Renal cortical epithelial cell (primary cell): ENCODE measurements at places on chromosomes 16 and 17.
A peak's percentile ranks its signal among the peaks of the same experiment; 100 is the strongest.

GRCh38 chr17:12789481-12790248 lies at the start of gene ARHGAP44:
ARHGAP44 (plus strand) TSS chr17:12789498; CDS start chr17:12789839, 341 bp downstream.
- DNase-seq, result no peak

GRCh38 chr17:58920773-58921172 lies 165.1 kb downstream of the PPM1E start:
- no peak for DNase-seq

DNA sequence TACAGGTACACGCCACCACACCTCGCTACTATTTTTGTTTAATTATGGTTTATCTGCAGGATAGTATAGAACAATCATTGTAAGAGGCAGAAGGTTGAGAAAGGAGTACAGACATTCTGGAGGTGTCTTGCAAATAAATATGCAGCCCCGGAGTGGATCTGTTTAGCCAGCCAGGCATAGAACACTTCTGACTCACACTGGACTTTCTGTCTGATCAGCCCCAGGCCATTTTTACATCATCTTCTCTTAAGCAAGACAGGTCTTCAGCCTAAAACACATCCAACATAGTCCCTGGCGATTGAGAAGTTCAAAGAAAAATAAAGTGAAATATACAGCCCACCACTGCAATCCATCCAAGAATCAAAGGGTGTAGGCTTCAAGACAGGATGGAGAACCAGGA lies 81.4 kb downstream of the XYLT1 start:
- no peak for DNase-seq

- no peak for DNase-seq
Measured at GRCh38 chr16:795580-796229, 4.8 kb downstream of the GNG13 start.

DNA sequence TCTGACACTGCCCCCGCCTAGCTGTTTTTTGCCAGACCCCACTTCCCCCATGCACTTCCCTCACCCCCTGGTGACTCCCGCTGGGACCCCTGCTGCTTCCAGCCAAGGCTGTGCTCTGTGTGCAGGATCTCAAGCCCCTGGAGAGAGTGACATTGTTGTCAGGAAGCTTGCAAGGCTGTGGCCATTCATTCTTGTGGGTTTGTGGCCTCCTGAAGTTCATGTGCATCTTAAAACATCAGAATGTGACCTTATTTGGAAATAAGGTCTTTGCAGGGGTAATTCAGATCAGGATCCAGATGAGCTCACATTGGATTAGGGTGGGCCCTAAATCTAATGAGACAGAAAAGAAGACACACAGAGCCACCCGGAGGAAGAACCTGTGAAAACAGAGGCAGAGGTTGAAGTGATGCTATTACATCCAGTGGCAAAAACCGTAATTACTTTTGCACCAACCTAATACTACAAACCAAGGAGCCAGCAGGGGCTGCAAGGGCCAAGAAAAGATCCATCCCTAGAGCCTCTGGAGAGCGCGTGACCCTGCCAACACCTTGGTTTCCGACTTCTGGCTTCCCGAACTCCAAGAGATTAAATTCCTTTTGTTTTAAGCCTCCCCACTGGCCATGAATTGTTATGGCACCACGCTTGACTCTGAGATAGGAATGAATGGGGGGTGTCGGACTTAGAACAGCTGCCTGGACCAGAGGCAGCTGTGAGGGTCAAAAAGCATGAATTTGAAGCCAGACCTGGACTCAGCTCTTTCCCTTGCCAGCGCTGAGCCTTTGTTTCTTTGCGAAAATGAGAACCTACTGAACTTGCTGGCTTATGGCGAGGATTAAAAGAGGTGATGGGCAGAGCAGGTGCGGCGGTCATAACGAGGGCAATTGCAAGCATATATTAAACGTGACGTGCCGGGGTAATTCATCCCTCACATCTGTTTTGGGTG lies 75.5 kb downstream of the BMERB1 start:
- DNase-seq, result peak; percentile 26

DNA sequence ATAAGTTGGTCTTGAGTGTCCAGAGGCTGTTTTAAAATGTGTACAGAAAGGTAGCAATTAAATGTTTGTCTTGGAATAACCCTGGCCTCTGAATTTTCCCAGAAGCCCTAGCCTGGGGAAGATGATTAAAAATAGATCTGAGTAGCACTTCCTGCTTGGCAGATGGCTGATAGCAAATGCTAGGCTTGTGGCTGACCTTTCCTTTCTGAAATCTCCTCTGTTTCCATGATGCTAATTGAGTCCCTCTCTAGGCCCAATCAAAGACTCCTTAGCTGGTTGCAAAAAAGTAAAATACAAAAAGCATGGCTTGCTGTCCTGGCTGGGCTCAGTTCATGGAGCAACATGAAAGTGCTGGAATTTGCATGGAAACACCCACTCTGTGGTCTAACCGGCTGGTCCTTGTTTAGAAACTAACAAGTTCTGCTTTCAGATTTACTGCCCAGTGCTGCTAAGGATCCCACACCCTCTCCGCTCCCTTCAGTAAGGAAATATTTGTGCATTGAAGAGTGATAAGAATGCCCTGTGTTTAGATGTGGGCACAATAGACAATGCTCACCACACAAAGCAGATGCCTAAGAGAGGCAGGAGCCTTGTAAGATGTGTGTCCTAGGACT lies 40.8 kb downstream of the YPEL2 start:
- DNase-seq, result peak; percentile 84

DNA sequence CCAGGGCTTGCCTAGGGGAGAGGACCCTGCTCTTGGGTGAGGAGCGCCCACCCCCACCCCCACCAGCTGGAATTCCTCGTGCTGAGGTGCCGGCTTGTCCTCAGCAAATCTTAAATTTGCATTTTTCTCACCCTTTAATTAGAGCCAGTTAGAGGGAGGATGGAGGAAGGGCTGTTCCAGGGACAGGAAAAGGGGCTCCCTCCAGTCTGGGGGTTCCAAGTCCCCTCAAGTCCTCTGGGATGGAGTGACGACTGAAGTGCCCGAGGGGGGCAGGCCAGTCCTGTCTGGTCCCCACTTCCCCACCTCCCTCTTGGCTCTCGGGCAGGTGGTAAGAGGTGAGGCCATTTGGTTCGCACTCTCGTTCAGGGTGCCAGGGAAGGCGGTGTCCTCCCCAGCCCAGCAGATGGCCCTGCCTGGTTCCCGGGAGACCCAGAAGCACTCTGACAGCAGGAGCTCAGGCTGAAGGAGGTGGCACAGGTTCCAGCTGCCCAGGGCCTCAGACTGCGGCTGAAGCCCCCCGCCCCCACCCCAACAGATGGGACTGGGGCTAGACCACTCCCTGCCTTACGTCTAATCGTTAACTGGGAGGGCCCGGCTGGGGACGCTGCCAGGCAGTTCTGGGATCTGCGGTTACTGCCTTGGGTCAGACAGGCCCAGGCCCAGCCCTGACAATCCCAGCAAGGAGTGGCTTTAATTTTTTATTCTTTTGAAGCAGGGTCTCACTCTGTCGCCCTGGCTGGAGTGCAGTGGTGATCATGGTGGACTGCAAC lies 2.2 kb downstream of the RAB26 start:
- DNase-seq, result no peak

DNA sequence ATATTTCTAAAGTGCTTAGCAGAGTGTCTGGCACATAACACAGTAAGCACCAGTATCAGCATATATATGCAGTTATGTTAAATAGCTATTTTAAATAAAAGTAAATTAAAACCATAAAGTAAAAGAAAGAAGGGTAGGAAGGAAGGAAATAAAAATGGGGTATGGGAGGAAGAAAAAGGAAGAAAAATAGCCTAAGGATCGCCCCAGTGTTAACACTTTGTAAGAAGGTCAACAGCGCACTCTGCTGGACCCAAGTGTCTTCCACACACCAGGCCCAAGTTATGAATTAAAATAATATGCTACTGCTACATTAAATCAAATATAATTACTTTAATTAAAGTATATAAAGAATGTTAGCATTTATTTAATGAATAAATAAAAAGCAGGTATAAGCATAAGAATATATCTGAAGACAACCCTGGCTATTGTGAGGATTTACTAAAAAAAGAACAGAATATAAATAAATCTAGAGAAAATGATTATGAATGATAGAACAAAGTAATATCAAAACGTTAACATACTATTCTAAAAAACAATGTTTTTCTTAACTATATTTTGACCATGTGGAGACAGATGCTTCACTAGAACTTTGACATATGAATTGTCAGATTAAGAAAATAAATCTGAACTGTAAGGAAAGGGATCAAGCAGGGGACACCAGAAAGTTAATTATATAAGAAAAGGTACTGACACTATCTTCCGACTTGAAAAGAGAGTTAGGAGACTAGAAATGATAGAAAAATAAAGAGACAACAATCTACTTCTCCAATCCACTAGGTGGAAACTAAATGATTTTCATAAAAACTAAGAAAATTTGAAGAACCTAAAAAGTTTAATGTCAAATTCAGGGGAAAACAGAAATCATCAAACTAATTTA lies 25.9 kb downstream of the BRIP1 start:
- peak; percentile 60 for DNase-seq

DNA sequence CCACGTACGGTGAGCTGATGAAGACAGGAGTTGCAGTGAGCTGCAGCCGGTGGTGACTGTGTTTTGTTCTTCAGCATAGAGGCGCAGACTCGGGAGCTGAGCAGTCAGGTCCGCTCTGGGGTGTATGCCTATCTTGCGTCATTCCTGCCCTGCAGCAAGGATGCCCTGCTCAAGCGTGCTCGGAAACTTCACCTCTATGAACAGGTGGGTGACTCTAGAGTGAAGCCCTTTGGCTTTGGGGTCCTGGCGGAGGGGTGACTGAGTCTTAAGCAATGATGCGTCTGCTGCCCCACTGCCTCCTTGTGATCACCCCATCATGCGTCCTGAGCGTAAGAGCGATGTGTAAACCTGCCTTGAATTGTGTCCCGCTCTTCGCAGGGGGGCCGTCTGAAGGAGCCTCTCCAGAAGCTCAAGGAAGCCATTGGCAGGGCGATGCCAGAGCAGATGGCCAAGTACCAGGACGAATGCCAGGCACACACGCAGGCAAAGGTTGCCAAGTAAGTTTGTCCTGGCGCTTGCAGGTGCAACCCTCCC lies 22.9 kb downstream of the UBN1 start:
- DNase-seq, result no peak

DNA sequence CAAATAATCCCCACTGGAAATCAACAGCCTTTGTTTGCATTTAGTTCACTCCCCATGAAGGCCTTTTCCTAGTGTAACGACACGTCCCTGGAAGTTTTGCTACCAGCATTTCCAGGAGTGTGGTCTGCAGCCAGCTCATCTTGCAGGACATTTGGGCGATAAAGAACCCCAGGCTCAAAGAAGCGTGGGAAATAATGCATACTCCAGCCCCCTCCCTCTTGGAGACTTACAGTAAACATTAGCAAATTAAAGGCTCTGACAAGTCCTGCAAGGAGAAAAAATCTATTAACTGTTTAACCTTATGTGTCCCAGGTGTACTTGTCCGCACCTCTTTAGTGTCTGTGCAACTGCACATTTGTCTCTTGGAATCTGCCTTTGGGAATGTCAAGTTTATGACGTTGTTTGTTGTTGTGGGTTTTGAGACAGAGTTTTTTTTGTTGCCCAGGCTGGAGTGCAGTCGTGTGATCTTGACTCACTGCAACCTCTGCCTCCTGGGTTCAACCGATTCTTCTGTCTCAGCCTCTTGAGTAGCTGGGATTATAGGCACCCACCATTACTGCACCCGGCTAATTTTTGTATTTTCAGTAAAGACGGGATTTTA lies 131.1 kb downstream of the ABCC1 start:
- no peak for DNase-seq

DNA sequence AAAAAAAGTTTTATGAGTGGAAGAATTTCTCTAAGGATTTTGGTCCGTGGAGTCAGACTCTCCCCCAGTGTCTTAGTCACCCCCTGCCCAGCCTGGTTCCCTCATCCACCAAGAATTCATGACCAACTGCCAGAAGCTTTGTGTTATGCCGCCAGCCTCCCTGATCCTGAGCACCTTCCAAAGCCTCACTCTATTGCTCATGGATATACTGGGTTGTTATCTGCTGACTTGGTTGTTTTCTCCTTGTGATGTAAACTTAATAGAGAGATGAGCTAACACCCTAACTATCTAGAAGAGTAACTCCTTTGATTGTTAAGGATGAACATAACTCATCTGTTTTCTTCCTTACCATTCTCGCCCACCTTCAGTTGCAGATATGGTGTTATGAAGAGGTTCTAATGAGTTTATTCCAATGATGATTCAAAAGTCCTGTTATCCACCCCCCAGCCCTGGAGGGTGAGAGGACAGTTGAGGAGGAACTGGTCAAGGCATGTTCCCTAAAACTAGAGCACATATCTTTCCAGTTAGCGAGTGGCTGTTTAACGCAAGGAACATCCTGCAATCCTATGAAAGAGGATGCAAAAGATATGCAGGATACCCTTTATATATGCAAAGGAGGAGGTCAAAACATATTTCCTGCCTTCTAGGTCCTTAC lies 1.5 kb upstream of the PSMD3 start:
- DNase-seq, result peak; percentile 65

DNA sequence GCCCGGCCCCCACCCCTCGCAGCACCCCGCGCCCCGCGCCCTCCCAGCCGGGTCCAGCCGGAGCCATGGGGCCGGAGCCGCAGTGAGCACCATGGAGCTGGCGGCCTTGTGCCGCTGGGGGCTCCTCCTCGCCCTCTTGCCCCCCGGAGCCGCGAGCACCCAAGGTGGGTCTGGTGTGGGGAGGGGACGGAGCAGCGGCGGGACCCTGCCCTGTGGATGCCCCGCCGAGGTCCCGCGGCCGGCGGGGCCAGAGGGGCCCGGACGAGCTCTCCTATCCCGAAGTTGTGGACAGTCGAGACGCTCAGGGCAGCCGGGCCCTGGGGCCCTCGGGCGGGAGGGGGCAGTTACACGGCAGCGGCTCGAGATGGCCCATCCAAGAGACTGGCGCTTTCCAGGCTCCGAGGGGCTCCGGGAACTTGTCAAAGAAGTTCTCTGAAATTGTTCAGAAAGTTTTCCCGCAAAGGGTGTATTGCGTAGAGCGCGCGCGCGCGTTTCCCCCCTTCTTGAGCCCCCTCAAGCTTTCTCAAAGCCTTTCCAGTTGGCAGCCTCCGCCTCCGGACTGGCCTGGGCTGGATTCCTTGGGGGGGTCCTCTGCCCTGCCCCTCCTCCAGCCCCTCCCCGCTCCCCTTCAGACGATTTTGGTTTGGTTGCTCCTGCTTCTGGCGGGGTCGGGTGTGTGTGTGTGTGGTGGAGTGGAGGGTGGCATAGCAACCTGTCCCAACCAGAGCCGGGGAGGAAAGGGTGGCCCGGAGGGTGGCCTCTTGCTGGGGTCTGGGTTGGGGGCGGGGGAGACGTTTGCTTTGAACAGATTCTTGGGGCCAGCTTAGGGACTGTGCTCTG lies 504 bp downstream of the ERBB2 start:
- no peak for DNase-seq

DNA sequence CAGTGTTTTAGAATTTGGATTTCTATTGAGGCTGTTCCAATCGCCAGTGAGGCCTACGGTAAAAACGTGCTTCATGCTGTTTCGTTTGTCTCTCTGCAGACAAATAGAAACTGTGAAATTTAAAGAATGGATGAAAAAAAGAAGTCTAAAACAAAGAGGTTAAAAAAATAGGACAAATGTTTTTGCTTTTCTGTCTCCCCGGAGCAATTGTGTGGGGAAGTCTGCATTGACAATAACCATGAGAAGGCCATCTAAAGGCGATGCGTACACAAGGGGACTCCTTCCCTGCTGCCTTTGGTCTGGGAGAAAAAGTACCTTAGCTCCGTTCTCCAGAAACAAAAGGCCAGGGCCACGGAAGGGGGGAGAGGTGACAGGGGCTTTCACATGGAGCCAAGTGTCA lies 4.6 kb upstream of the ZFHX3 start:
- DNase-seq, result no peak

- no peak for DNase-seq
Measured at GRCh38 chr17:46935658-46936266, 12.8 kb downstream of the GOSR2 start.
